ENCODE measurements at places on chromosomes 7 and 10. TPM values are rescaled to one million over a fixed set of nuclear protein-coding genes. Genes with fewer than 3 reads are reported as not detected.

DNA sequence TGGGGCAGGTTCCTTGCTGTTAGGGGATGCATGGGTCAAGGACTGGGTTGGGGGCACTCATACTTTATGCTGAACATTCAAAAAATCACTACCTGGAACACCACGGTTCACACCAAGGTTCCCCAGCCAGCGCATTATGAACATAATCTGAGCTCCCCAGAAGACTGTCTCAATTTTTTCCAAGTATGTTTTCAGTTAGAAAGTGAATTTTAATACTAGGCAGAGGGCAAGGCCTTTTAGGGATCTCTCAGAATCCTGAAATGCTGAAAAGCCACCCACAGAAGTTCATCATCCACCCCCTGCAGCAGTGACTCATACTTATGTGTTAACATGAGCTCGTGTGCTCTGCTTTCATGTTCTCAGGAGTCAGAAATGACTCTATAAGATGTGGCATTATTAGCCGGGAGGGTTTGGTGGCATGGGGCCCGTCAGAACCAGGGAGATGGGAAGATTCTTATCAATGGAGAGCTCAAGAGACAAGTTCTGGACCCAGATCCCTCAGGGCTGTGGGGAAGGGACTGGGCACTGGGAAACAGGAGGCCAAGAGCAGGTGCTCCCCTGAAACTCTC lies 185.2 kb upstream of the ITGB1 start:
- no peak overlapping the region for H3K4me3 ChIP-seq
- peak; percentile 20 for DNase-seq
- peaks cover 70% of the 10 kb centered on the region for H3K4me1 ChIP-seq
- H3K36me3 ChIP-seq, result no peaks in the 10 kb centered on the region
- no peak overlapping the region for H3K27ac ChIP-seq

DNA sequence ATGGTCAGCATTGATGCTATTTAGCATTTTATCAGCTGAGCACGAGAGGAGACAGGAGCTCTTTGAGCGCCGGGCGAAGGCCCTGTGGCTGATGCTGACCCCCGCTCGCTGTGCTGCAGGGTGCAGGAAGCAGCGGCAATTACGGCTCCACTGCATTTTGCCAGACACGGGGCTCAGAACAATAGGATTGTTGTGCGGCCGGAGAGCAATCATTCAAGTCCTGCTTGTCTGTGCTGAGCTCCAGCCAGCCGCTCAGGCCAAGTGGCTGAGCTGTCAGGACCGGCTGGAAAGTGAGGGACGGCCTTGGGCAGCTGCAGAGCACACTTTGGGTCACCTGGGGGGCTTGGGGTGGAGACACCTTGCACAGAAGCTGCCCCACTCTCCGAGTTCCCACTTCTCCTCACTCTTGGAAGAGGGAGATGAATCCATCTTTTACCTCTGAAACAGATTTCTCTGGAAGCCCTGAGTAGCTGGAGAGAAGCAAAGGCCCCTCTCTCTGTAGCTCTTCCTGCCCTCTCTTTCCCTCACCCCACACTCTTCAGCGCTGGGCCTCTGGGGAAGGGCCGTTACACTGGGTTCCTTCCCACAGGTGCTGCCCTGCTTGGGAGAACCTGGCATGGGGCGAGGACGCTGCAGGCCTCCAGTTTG lies 17.3 kb upstream of the ADARB2 start:
- no peak overlapping the region for H3K27ac ChIP-seq
- H3K4me1 ChIP-seq, result no peaks in the 10 kb centered on the region
- H3K27me3 ChIP-seq, result no peaks in the 10 kb centered on the region
- no peak overlapping the region for H3K4me3 ChIP-seq
- no peak for DNase-seq

GRCh38 chr10:21515361-21516241 lies 9.9 kb downstream of the SKIDA1 start:
- DNase-seq, result no peak
- H3K36me3 ChIP-seq, result no peaks in the 10 kb centered on the region
- peak overlapping the region; percentile 36 for H3K4me3 ChIP-seq
- peaks cover 39% of the 10 kb centered on the region for H3K4me1 ChIP-seq
- peaks cover 84% of the 10 kb centered on the region for H3K27me3 ChIP-seq

GRCh38 chr10:11242443-11243387 lies 225.0 kb downstream of the CELF2 start:
- H3K27ac ChIP-seq, result peak overlapping the region; percentile 38
- no peak for DNase-seq
- H3K36me3 ChIP-seq, result peaks cover 76% of the 10 kb centered on the region
- H3K4me3 ChIP-seq, result no peak overlapping the region
- H3K27me3 ChIP-seq, result no peaks in the 10 kb centered on the region

The C7orf57 gene
- 0.56 TPM for total RNA-seq

The CLRN3 gene
- total RNA-seq, result not detected

The ARMC3 gene
- not detected for total RNA-seq

All from CD4-positive, alpha-beta T cell (primary cell).